Suppressor macrophage treated with lipopolysaccharide for 4 hours (primary cell): ENCODE measurements at places on chromosomes 1 and 21.

DNA sequence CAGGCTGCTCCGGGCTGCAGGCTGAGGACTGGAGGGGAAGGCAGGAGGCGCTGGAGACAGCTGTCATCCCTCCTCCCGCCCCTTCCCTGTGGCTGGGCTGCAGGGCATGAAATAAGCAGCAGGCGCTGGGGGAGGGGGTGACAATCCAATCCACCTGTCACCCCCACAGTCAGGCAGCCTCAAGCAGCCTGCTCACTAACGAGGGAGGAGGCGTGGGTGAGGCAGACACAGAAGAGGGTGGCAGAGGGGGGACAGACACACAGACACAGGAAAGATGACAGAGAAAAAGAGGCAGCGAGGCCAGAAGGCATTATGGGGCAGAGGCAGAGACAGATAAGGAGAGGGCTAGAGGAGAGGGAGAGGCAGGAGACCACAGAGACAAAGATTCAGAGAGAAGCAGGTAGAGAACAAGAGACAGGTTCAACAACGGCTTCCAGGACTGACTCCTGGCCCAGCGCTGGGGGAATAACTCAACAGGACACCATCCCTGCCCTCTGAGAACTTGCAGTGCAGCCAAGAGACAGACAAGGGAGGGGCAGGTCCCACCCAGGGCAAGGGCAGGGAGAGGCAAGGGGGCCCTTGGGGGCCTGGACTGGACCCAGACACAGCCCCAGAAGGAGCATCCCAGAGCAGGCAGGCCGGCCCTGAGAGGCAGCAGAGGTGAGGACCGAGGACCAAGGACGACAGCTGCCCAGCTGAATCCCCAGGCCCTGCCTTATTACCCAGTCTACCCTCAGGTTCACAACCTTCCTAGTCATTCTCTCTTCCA lies 11.2 kb downstream of the MEF2D start:
- peak; percentile 58 for DNase-seq

DNA sequence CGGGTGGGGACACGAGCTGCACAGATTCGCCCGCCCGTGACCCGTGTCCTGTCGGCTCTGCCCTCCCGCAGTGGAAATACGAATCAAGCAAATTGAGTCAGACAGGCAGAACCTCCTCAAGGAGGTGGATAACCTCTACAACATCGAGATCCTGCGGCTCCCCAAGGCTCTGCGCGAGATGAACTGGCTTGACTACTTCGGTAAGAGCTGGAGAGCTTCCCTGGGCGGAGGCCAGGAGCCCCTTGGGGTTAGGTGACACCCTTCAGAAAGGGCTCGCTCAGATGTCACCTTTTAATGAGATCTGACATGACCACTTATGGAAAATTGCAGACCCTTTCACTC lies 489 bp downstream of the CDCA8 start:
- no peak for DNase-seq

- no peak for DNase-seq
Observed at GRCh38 chr1:26164861-26165842, 3.6 kb downstream of the C1orf232 start.

DNA sequence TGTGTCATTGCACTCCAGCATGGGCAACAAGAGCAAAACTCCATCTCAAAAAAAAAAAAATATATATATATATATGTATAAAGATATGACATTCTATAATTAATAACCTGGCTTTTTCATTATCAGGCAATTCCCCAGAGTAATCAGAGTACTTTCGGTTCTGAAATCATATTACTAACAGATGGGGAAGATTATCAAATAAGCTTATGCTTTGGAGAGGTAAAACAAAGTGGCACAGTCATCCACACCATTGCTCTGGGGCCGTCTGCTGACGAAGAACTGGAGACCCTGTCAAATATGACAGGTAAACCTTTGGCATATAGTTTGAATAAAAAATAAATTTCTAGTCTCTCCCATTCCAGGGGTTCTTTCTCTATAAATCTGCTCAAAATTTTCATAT lies 58.5 kb upstream of the SH3GLB1 start:
- DNase-seq = no peak

GRCh38 chr1:229209816-229210215 lies 61.1 kb upstream of the RAB4A start:
- no peak for DNase-seq

- DNase-seq = peak; percentile 71
Observed at GRCh38 chr1:192485692-192486436, 89.7 kb upstream of the RGS1 start.

DNA sequence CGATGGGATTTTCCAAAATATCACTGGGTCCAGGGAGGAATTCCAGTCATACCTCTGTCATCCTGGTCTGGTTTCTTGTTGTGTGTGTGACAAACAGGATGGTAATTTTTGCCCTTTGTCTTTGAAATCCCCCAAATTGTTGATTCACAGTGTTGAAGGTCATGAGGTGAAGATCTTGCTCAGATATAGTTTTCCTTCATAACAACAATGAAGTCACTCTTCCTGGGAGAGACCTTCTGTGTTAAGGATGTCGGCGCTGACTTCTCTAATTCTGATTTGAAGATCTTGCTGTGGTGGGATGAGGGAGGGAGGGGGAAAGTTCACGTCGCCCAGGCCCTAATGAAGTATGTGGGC lies 32.2 kb upstream of the MPZL1 start:
- peak; percentile 93 for DNase-seq

DNA sequence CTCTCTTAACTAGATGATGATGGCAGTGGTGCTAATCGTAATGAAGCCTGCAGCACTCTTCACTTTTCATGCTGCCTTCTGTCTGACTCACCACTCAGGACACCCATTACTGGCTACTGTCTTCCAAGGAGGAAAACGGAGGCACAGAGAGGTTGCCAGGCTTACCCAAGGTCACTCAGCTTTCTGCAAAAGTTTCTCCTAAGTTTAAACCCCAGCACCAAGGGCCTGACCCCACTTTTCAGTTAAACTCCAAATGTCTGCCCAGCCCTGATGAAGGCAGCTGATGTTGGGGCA lies 78.1 kb upstream of the RUNX3 start:
- no peak for DNase-seq

- DNase-seq = peak; percentile 65
Observed at GRCh38 chr1:171188388-171189266, 3.5 kb downstream of the FMO2 start.

DNA sequence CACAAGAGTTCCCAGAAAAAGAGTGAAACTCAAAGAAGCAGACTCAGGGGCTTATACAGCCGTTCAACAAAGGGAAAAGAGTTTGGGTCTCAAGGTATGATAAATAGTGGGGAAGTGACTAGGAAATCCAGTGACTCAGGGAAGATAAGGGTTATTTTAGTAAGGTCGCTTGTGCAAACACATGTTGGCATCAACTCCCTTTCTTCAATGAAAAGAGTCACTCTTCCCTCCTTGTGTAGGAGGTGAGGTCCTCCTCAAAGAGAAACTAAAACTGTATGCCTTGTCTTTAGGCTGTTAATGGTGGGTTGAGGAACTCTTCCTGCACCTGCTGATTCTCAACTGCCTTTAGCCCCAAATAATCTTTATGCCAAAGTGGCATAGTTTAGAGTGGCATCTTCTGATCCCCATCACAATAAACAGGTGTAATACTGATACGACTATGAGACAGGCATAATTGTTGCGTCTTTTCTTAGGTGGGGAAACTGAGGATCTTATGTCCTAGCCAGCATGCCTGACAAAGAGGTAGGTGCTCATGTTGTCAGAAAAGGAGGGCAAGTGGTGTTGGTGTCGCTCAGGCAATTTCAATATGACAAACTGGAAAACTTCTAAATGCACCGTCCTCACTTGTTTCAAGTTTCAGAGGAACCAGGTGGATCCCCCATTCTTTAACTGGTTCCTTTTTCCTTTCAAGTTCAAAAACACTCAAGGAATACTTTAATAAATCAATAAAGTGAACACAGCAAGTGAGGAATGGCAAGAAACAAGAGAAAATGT lies 294.1 kb upstream of the RUNX1 start:
- peak; percentile 57 for DNase-seq

- no peak for DNase-seq
Observed at GRCh38 chr21:45511661-45512431, 30.4 kb downstream of the SLC19A1 start.

GRCh38 chr1:215971793-215972441 lies 404.8 kb downstream of the KCTD3 start:
- no peak for DNase-seq

DNA sequence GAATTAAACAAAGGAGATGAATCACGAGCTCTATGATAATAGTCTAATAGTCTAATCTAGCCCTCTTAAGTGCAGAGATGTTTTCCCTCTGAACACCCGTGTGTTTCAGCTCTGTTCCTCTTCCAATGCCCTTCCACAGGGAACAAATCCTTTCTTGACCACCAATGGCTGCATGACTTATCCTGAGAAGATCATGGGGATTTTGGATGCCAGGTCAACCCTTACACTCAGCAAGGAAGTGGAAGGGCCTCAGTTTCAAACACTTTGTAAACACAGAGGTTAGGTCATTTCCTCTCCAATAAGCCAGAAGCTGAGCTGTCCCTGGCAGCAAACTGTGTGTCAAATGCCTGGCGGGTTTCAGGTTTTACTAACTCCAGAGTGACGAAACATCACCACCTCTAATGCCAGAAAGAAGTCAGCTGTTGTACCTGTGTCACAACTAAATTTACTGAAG lies 200.0 kb downstream of the GABPA start:
- peak; percentile 46 for DNase-seq

DNA sequence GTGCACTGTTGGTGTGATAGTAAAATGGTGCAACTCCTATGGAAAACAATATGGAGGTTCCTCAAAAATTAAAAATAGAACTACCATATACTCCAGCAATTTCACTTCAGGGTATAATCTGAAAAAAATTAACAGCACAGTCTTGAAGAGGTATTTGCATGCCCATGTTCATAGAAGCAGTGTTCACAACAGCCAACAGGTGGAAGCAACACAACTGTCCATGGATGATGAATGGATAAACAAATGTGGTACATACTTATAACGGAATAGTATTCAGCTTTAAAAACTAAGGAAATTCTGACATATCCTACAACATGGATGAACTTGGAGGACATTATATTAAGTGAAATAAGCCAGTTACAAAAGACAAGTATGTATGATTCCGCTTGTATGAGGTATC lies 8.2 kb downstream of the TTLL7 start:
- DNase-seq = no peak
